ENCODE measurements at places on chromosomes 2 and 18.

GRCh38 chr2:69989441-69990105 lies 28.1 kb upstream of the ASPRV1 start:
- no peak for DNase-seq

DNA sequence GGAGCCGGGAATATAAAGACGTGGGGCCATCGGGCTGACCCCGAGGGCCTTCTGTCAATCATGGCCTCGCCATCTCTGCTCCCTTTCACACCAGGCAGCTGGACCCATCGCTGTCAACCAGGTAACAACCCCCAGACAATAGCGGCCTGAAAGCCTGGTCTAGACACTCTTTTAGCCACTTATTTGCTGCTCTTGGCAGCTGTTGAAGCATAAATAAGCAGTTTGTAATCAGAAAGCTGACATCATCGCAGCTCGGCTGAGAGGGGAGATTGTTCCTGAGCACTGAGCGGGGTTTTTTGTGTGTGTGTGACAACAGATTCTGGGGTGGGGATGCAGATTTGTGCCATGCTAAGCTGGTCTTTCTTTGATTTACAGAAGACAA lies 423.6 kb upstream of the POU3F3 start:
- no peak for DNase-seq

DNA sequence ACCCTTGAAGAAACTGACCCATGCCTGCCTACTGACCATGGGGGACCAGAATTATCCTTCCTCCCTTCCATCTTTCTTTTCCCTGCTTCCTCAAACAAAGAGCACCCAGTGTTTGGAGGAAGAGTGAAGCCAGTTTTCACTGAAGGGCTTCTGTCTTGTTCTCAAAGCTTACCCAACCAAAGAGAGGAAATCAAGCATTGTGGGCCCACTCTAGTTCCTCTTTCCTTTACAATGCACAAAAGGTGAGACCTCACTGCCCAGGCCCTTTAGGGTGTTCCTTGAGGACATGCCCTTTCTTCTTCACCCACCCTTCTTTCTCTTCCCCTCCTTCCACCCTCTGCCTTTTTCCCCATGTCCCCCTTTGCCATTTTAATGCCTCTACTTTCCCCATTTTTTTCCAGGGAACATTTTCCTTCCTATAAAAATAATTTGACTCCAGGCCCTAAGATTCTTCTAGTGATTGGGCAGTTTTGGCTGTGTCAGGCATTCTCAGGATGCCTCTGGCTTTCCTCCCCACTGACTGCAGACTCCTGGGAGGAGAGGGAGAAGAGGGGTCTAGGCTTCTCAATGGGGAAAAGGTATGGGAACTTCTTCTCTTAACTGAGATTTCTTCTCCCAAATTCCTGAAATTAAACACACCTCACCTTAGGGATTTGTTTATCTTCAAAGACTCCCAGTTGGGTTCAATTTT lies 126.6 kb upstream of the RMDN2 start:
- DNase-seq = no peak

GRCh38 chr2:238873841-238874240 lies 26.0 kb downstream of the TWIST2 start:
- no peak for DNase-seq

- DNase-seq = peak; percentile 80
These were observed 26.0 kb downstream of the CTAGE1 start for GRCh38 chr18:22391407-22392345.

- no peak for DNase-seq
These were observed 288.8 kb upstream of the PIK3C3 start for GRCh38 chr18:41666231-41666630.

GRCh38 chr2:56940054-56940453 lies 756.3 kb downstream of the CCDC85A start:
- no peak for DNase-seq

DNA sequence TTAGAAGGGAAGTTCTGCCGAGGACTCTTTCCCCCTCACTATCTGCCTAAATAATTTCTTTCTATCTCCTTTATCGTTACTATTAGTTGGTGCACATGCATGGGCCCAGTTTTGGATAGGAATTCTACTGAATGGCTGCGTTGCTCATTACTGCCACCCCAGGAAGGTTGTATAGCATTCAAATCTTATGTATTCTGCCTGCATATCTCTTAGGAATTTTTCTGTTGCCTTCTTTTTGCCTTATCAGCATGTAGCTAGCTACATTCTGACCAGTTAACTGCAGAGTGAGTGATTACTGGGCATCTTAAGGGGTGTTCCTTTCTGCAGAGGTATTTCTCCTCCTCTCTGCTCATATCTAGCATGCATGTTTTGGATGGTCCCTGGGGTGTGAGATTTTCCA lies 239.6 kb downstream of the TDRD15 start:
- DNase-seq = no peak

GRCh38 chr2:35410431-35411061 lies 945.0 kb upstream of the CRIM1 start:
- DNase-seq = no peak

DNA sequence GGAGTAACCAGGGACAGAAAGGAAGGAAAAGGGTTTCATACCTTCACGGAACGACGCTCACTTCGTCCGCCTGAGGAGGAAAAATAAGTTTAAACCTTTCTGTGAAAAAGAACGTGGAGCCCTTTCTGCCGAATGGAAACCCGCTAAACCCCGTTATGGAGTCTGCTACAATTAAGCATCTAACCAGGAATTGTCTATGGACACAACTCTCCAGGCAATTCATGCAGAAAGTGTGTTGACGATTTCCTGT lies 528 bp upstream of the PPP4R3B start:
- DNase-seq = no peak

GRCh38 chr2:6554466-6554865 lies 311.2 kb downstream of the CMPK2 start:
- no peak for DNase-seq

- DNase-seq = no peak
These were observed 15.6 kb downstream of the KIF3C start for GRCh38 chr2:25966531-25967270.

GRCh38 chr2:121372721-121373353 lies 87.8 kb upstream of the TFCP2L1 start:
- no peak for DNase-seq

- no peak for DNase-seq
These were observed 242.8 kb downstream of the GBX2 start for GRCh38 chr2:235925250-235925919.

DNA sequence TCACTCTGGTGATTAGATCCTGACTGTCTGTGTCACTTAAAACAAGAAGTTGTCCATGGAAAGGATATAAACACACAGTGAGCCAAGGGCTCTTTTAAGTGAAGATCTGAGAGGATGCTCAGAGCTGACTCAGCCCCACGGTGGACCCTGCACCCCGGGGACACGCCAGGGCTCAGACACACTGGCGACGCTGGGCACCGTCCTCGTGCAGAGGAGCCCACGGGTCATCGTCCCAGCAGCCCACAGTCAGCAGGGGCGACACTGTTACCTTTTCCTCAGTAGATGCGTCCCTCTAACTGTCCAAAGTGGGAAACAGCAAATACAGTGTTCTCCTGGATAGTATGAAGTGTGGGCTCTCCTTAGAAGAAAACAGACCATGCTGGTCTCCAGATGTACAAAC lies 225.6 kb downstream of the HDAC4 start:
- no peak for DNase-seq

DNA sequence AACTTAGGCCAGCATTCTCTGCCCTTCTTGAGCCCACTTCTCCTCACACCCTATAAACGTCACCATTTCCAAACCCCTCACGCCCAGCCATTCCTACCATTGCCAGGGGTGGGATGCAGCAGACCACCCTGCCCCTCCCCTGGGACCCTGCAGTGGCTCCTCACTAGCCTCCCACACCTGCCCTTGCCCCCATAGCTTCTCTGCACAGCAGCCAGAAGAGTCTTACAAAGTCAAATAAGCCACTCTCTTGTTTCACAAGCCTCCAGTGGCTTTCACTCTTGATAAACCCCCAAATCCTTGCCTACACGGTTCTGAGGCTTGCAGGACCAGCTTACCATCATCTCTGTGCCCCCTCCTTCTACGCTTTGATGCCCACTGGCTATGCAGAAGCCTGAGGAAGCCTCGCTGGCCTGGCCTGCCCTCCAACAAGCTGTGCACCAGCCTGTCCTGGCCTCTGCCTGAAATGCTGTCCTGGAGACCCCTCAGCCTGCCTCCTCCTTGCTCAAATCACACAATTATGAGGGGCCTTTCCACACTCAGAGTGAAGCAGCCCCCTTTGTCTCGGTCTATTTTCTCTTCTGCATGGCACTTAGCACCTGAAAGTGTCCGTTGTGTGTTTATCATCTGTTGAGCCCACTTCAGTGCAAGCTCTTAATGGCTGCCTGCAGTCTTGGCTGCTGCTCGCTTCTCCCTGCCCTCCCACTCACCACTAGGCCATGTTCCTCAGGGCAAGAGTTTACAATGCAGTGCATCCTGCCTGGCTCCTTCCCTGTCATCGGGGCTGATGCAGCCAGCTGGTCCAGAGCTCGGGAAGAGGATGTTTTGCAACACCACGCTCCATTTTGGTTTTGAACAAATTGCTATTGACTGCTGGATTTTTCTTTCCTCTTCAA lies 82.6 kb upstream of the RGPD5 start:
- no peak for DNase-seq

DNA sequence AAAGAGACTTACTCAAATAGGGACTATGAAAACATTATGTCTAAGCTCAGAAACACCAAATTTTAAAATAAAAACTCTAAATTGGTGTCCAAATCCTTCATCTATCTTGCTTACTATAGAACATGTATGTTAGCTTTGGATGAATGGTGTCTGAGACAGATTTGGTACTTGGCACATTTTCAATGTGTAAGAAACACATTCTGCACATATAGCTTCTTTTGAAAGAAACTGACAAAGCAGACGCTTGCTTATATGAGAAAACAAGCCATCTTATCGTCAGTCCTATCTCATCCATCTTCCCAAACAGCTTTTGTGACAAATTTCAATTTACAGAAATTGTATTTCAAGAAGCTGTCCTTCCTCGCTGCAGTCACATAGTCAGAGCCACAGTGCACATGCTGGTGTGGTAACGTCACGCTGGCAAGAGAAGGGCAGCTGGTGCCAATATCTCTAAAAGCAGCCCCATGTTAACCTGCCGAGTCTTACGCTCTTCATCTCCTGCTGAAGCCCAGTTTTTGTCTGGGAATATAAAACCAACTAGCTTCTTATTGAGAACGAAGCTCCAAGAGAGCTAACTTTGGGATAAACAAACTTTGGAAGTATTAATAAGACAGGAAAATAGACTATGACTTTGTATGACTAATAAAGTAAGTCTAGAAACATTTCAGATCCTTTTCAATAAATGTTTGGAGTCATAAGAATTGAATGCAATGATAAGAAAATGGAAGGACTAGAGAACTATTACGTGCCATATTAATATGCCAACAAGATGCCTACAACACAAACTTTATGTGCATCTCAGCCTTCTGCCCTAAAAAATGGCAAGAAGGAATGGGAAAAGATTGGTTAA lies 74.9 kb upstream of the TFCP2L1 start:
- no peak for DNase-seq

DNA sequence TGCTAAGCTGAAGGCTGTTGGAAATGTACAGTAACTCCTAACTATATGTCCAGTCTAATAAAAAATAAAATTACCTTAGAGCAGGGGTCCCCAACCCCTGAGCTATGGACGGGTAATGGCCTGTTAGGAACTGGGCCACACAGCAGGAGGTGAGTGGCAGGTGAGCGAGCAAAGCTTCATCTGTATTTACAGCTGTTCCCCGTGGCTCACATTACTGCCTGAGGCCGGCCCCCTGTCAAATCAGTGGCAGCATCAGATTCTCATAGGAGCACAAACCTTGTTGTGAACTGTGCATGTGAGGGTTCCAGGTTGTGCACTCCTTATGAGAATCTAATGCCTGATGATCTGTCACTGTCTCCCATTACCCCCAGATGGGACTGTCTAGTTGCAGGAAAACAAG lies 73.1 kb upstream of the CXCR4 start:
- no peak for DNase-seq

DNA sequence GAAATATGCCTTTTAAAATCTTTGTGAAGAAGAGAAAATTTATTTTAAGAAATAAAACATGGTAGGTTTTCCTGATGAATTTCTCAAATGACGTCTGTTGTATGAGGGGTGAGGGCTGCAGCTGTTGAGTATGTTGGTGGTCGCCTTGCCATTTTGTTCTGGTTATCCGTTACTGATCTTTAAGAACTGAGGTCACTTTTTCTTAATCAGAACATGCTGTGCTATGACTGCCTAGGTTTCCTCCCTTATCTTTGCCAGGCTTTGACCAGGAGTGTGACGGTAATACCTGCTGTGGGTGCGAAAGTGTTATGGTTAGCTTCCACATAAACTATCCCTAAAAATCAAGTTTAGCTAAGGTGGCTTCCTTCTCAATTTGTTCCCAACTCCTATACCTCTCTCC lies 176.9 kb downstream of the DIS3L2 start:
- no peak for DNase-seq

DNA sequence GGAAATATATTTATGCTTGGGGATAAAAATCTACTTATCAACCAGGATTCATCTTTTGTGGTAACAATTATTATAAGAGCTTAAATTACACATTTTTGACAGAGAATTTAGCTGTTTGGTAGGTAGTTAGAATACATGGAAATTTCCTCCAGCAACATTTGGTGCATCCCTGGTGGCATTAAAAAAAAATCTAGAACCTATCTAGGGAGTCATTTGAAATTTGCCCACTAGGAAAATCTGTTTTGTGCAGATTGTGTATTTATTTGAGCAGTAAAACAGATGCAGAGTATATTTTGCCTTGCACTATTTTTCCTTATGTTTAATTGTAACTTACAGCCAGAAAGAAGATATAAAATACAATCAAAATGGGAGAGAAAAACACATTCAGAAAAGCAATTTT lies 208.4 kb upstream of the LRP1B start:
- no peak for DNase-seq

DNA sequence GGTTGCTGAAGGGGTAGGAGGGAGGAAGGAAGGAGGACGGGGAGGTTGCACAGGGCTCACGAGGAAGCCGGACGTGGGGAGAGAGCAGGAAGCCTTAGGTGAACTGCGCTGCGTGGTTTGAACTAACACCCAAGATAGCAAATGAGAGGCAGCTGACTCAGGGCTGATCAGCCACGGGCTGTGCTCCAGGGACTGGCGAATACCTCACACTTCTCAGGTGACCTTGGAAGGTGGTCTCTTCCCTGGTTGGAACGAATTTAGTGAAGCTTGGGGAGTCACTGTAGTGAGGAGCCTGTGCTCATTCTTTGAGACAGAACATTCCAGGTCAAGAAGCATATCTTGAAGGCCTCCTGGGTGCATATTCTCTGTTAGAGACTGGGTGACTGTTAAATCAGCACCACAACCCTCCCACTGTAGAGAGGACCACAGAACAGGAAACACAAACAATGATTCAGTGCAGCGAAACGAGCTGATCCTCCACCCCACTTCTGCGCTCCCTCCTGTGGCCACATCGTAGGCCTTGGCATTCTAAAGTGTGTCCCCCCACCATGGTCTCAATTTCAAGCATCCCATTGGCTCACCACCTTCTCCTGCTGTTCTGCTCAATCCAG lies 33.8 kb downstream of the TOGARAM2 start:
- DNase-seq = peak; percentile 52

DNA sequence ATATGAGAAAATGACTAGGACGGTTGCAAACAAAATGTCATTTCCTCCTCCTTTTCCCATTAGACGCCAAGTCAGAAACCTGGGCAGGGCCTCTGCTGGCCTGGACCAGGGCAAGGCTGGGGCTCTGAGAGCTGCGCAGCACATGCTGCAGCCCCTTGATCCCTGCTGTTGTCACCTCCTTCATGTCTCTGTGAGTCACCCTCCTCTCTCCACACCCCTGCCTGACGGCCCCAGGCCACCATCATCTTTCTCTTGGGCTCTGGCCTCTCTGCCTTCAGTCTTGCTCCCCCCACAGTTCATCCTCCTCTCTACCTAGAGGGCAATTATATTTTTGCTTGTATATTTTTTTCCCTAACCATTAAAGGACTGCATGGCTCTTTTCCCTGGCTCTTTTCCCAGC lies 10.0 kb downstream of the FLACC1 start:
- DNase-seq = no peak

- DNase-seq = no peak
These were observed 86.7 kb downstream of the USP40 start for GRCh38 chr2:233479616-233480489.
